ENCODE measurements at places on chromosomes 1 and 21. TPM values are rescaled to one million over a fixed set of nuclear protein-coding genes. Genes with fewer than 3 reads are reported as not detected.

IL12RB2 gene
- 0.48 TPM for polyA plus RNA-seq

SLC1A7 gene
- polyA plus RNA-seq = 0.14 TPM

KCNN3 gene
- 0.47 TPM for polyA plus RNA-seq

SDE2 gene
- polyA plus RNA-seq = 6.7 TPM

WDR4 gene
- 10.3 TPM for polyA plus RNA-seq

Data from lung (tissue), 17 donors.